ENCODE measurements at places on chromosomes 7 and 10.

- DNase-seq: no peak
These were observed 21.3 kb downstream of the MKX start for GRCh38 chr10:27724287-27724686.

DNA sequence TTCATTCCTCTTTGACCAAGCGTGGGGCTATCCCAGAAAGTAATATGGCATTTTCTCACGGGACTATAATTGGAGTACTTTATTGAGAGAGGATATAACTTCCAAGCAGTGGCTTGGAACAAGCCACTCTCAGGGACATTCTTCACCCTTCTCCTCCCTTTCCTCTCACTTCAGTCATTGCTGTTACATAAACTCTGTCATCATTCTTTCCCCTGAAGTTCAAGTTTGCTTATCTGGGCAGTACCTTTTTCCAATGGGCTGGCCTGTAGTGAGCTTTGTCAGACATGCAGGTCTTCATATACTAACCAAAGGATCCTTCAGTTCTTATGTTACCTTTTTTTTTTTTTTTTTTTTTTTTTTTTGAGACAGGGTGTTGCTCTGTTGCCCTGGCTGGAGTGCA is 58.7 kb upstream of the KMT2E start:
- DNase-seq: no peak

GRCh38 chr7:25386311-25386744 is 158.0 kb upstream of the NPVF start:
- no peak for DNase-seq

DNA sequence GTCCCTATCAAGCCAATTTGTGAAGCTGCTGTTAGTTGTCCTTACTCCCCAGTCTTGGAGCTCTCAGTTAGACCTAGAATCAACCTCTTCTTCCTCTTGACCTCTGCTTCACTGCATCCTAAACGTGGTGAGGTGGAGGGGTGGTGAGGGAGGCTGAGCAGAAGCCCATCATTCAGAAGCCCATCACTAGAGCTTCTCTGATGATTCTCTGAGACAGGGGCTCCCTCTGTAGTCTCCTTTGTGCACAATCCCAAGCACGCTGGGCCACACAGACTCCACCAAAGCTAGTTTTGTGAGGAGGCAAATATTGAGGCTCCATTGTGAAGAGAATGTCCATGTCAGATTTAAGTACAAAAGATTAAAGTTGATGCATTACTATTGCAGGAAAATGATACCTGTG is 163.8 kb upstream of the PRSS1 start:
- no peak for DNase-seq

GRCh38 chr10:96470116-96470743 is 43.5 kb downstream of the TLL2 start:
- DNase-seq: peak; percentile 20

DNA sequence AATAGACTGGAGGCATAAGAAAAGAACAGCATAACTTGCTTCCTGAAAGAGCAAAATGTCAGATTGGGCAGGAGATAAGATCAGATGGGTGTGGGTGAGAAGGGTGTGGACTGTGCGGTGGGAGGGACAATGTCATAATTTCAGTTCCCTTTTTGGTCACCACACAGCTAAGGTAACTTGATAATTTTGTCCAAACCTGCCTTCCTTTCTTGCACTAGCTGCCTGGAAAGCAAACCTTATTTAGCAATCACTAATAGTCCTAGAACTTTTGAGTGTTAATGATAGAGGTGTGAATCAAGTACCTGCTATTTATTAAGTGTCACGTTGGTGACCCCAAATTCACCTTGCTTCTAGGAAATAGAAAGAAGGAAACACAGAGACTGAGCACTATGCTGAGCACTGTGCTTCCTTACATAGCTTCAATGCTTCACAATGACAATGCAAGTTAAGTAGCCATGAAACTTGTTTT is 72.4 kb upstream of the SP4 start:
- no peak for DNase-seq

- DNase-seq: peak; percentile 71
These were observed 17.0 kb downstream of the KLHDC10 start for GRCh38 chr7:130087364-130087763.

- DNase-seq: no peak
These were observed 410.9 kb downstream of the TYW1 start for GRCh38 chr7:67407392-67408071.

- DNase-seq: no peak
These were observed 66.3 kb downstream of the VIPR2 start for GRCh38 chr7:159078193-159078910.

DNA sequence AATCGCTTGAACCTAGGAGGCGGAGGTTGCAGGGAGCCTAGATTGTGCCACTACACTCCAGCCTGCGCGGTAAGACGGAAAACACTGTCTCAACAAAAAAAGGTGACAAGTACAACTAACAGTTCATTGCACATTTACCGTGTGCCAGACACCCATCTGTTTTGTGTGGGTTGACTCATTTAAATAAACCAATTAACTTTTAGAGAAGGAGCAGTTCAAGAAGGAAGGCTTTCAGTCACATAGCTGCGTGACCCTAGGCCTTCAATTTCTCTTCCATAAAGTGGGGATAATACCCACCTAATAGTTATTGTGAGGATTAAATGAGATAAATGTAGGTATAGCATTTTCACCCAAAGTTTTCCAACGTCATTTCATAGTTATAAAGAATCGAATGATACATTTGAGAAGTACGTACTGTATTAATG is 52.3 kb upstream of the KDM7A start:
- DNase-seq: no peak

DNA sequence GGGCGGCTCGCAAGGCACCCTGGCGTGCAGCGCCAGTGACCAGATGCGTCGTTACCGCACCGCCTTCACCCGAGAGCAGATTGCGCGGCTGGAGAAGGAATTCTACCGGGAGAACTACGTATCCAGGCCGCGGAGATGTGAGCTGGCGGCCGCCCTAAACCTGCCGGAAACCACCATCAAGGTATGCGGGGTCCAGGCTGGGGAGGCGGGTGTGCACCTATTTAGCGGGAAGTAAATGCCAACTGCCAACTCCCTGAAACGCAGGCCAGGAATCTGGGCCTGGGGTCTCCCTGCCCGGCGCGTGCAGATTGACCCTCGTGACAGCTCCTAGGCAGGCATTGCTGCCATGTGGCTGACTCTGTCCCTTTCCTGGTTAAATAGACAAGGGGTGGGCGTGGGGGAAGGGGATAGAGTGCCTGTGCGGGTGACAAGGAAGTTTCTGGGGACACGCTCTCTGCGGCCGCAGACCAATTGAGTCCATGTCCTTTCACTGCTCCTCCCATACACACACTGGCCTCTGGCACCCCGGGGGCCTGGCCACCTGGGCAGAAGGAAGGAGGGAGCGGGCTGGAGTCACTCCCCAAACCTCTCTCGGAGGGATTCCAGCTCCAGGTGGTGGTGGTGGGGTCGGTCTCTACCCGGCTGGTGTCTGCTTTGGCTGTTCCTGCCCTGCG is 2.7 kb downstream of the EVX1 start:
- DNase-seq: no peak

DNA sequence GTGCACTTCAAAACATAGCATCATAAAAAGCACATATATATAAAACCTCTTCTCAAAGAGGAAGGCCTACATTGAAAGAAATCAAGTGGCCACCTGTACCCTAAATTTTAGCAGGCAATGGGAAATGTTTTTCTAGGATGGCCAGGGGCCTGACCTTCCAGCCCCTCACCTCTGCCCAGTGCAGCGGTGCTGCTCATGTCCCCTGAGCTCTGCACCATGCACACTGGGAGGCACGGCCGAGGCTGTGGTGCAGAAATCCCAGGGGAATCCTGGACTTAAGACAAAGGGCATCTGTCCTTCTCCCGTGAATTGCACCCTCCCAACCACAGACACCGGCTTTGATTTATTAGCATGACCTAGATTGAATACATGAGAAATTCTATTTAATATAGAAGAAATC is 551.4 kb downstream of the GLRX3 start:
- no peak for DNase-seq

DNA sequence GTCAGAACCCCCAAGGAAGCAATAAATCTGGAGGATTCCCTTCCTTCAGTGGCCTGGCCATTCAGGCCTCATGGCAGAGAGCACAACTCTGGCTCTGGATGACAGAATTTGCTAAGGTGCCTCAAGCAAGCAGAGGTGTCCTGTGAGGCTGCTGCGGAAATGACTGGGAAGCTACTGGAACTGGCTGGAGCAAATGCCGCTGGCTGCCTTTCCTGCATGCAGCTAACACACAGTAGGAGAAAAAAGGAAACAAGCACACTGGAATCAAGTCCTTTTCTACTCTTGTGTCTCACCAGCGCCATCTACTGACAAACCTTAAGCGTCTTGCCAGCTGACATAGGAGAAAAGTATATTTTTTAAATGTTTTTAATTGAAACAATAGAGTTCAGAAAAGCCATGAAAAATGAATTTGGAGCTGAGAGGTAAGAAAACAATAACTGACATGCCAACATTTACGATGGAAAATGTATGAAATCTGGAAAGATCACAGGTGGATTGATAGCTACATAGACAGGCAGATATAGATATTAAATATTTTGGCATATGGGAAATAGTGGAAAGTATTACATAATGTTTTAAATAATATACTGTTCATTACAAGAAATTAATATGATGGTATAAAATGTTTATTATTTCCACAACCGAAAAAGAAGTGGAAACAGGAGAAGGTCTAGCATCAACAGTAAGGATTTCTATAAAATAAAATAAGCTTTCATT is 951.6 kb downstream of the ANKRD7 start:
- peak; percentile 53 for DNase-seq

DNA sequence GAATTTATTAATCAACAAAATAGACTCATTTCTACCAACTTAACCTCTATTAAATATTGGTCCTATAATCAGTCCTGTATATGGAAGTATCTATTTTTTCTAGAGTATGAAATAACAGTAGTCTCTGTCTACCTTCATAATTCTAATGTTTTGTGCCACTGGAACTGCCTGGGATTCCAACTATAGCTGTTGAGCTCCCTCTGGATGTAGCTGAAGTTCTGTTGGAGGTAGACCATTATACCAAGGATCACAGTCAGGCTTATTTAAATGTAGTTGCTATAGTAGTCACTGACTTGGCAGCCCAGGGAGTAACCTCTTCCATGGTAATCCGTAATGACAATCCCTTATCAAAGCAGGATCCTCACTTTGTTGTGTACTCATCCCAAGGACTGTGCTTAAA is 48.5 kb upstream of the PHYHIPL start:
- no peak for DNase-seq

GRCh38 chr7:45566386-45566785 is 7.8 kb upstream of the ADCY1 start:
- DNase-seq: no peak

- DNase-seq: no peak
These were observed 302.6 kb downstream of the CALN1 start for GRCh38 chr7:72109566-72109965.

- DNase-seq: no peak
These were observed 83.8 kb downstream of the DLG5 start for GRCh38 chr10:77842652-77843212.

DNA sequence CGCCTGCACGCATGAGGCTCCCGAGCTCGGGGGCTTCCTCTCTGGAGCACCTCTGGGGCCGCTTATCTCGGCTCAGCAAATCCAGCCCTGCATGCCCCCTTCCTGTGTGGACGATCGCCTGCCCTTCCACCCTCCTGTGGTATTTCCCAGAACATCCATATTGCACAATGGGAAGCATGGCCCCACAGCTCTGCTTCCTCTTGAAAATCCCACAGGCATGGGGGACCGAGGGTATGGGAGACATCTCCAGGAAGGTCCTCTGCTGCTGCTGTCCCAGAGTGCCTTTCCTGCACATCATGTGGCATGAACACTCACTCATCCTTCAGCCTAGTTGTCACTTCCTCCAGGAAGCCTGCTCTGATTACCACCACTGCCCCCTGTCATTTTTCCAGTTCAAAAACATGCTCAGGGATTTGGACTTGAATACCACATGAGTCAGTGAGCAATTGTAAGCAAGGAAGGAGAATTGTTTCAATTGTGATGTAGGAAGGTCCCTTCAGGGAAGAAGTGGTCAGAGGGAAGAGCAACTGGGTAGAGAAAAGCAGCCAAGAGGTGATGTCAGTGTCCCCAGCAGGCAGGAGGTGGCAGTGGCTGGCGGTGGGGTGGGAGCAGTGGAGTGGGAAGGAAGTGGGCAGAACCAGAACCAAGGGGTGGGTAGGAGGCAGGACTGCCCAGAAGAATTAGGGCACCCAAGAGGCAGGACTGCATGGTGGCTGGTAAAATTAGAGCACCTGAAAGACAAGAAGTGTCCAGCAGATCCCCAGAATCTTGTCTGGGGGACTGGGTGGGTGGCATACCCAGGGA is 67.5 kb upstream of the ZMIZ1 start:
- peak; percentile 34 for DNase-seq

- DNase-seq: no peak
These were observed 51.3 kb downstream of the TMEM270 start for GRCh38 chr7:73912223-73912622.

DNA sequence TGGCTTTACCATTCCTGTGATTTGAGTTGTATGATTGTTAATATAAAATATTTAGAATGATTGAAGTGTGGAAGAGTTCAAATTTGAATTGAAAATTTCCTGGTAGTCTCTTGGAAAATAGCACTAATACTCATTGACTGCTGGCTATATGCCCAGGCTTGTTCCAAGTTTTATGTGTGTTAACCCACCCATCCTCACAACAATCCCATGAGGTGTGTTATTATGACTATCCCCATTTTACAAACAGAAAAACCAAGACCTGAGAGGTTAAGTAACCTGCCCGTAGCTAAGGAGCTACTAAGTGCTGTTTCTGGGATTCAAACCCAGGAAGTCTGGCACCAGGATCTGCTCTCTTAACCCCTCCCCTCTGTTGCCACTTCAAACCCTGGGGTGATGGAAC is 213.9 kb downstream of the CREB5 start:
- peak; percentile 17 for DNase-seq

- no peak for DNase-seq
These were observed 80.6 kb downstream of the VSTM2A start for GRCh38 chr7:54622696-54623309.

GRCh38 chr10:64313967-64314366 is 792.8 kb downstream of the REEP3 start:
- DNase-seq: no peak

- no peak for DNase-seq
These were observed 33.7 kb upstream of the FAM3C start for GRCh38 chr7:121429798-121430197.

GRCh38 chr10:73839276-73839966 is 28.0 kb upstream of the NDST2 start:
- no peak for DNase-seq

DNA sequence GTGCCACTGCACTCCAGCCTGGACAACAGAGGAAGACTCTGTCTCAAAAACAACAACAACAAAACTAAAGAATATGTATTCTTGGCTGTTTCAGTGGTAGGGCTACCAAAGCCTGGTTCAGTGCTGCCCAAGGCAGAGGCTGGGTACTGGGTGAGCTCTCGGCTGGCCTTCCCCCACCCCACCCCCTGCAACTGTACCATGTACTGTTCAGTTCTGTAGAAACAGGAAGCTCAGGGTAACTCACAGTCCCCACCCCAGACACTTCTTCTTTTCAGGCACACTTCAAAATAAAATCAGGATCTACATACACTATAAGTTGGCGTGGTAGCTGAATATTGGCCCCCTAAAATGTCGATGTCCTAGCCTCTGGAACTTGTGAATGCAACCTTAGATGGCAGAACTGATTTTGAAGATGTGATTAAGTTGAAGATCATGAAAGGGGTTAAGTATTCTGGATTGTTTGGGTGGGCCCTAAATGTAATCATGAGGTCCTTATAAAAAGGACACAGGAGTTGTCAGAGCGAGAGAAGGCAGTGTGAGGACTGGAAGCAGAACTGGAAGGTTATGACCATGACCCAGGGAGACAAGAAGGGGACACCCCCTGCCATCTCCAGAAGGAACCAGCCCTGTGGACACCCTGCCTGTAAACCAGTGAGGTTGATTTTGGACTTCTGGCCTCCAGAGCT is 31.2 kb downstream of the TBXAS1 start:
- no peak for DNase-seq

- DNase-seq: no peak
These were observed 25.5 kb downstream of the AKR1B1 start for GRCh38 chr7:134433430-134433829.

Measured in fibroblast of skin of right biceps (primary cell).